ENCODE measurements at places on chromosomes 2 and 18. TPM values are rescaled to one million over a fixed set of nuclear protein-coding genes. Genes with fewer than 3 reads are reported as not detected.

DBI gene
- 2.6 TPM for total RNA-seq

POTEE gene
- not detected for total RNA-seq

IMPACT gene
- 4.1 TPM for total RNA-seq

DCDC2C gene
- not detected for total RNA-seq

KIF5C gene
- total RNA-seq = 0.77 TPM

SAG gene
- total RNA-seq = not detected

SLC39A6 gene
- total RNA-seq = 7.7 TPM

C2orf78 gene
- total RNA-seq = not detected

SPATA3 gene
- total RNA-seq = not detected

SNORC gene
- not detected for total RNA-seq

LINC00305 gene
- not detected for total RNA-seq

EFR3B gene
- total RNA-seq = 1.3 TPM

PROM2 gene
- 13.8 TPM for total RNA-seq

CDK5R2 gene
- not detected for total RNA-seq

SERPINE2 gene
- 5.0 TPM for total RNA-seq

UCN gene
- total RNA-seq = 2.3 TPM

PELI1 gene
- total RNA-seq = 26.2 TPM

PHLPP1 gene
- 10.6 TPM for total RNA-seq

MC5R gene
- not detected for total RNA-seq

GALR1 gene
- total RNA-seq = not detected

HRH4 gene
- not detected for total RNA-seq

KCNIP3 gene
- total RNA-seq = 5.1 TPM

SNRPD1 gene
- total RNA-seq = 31.9 TPM

IL36RN gene
- total RNA-seq = not detected

SERPINB2 gene
- not detected for total RNA-seq

PARD3B gene
- 35.8 TPM for total RNA-seq

HOXD13 gene
- total RNA-seq = not detected

REG3A gene
- total RNA-seq = not detected

GULP1 gene
- 128 TPM for total RNA-seq

LYPD6 gene
- total RNA-seq = 1.9 TPM

ALK gene
- total RNA-seq = 0.06 TPM

ASB18 gene
- not detected for total RNA-seq

MOGAT1 gene
- not detected for total RNA-seq

CRYBA2 gene
- total RNA-seq = not detected

DUSP11 gene
- total RNA-seq = 37.5 TPM
